Activated CD4-positive, alpha-beta T cell treated with anti-CD3 and anti-CD28 coated beads, Interleukin-2, amount 50 U/mL, for 48 hours (primary cell): ENCODE measurements at places on chromosomes 4 and X.

GRCh38 chr4:104848597-104849225, 298.0 kb upstream of the TET2 start:
- DNase-seq, result no peak

GRCh38 chr4:67714248-67714583, 13.3 kb upstream of the UBA6 start:
- peak; percentile 26 for DNase-seq

DNA sequence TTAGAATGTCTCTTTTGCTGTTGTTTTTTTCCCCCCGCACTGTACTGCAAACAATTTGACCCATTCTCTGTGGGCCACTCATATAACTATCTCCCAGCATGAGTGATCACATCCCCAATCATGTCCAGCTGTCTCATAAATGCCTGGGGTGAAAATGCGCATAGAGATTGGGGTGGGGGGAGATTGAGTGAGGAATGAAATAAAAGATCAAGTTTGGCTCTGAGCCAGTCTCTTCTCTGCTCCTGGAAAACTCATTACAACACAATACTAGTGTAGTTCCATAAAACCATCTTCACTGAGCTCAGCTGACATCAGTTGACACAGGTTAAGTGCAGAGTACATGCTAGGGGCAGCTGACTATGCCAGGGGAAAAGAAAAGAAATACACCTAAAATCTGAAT, 96.9 kb downstream of the EGF start:
- no peak for DNase-seq

DNA sequence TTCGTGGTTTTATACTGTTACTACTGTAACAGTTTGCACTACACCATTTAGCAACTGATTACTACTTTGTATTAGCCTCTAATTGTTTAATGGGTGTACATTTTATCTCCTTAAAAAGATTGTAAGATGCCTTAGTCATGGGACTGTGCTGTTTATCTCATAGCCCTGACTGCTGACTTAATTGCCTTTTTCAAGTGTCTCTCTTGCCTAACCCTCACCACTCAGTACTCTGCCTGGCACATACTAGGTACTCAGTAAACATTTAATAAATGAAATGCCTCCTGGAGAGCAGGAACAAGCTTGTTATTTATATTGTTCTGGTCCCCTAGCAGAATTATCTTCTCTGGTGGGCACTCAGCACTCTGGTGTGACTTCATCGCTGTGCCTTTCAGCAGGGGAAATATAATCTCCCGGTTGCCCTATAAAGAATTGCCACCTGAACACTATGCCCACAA, 1.7 kb upstream of the STIM2 start:
- no peak for DNase-seq

DNA sequence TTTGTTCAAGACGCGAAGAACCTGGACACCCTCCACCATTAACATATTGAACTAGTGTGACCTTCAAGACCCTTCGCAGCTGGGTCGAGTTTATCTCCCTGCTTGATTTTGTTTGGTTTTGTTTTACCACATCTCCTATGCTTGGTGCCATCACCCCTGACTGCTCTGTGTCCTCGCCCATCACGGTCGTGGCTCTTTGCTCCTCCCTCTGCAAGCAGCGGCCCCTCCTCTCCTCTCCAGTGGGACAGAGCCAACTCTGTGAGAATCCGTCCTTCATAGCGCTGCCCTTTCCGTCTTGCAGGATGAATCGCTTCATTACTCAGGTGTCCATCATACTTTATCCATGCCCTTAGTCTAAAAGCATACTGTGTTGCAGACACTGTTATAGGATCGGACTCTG, 9.1 kb upstream of the FAM149A start:
- DNase-seq, result no peak

DNA sequence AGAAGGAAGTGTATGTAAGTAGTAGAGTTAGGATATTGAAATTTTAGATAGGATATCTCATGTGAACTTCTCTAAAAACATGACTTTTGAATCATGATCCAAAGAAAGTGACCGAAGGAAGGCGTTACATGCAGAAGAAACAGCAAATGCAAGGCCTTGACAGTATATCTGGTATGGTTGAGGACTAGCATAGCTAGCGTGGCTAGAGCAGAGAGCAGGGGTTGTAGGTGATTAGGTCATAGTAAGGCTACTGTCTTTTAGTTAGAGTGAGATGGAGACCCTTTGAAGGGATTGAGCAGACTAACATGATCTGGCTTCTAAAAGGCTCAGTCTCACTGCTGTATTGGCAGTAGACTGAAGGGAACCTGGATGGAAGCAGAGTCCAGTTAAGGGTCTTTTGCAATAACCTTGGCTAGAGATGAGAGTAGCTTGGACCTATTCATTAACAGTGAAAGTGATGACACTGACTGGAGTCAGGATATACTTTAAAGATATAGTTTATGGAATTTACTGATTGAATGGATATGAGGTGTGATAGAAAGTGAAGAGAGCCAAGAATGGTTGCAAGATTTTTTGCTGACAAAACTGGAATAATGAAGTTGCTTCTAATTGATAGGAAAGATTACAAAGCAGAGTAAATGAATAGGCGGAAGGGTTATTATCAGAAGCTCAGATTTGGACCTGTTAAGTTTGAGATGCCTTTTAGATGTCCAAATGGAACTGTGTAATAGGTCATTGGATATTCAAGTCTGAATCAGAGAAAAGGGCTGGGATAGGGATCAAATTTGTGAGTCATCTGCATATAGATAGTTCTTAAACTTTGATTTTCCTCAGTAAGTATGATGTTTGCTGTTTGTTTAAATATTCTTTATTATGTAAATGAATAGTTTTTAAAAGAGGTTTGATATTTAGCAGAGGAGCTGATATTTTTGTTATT, 59.8 kb downstream of the MRPL1 start:
- no peak for DNase-seq

DNA sequence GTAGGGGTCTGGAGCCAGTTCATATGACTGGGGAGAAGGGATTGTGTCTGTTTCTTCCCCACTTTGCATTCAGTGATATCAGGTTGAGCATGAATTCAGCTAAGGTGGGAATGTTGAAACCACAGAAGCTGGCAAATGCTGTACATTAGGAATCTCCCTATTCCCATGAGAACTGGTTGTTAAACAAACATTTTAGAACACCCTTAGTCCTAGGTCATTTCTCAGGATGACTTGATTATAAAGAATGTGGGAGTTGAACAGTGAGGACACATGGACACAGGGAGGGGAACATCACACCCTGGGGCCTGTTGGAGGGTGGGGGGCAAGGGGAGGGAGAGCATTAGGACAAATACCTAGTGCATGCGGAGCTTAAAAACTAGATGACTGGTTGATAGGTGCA, 62.6 kb upstream of the LIMCH1 start:
- DNase-seq, result no peak

DNA sequence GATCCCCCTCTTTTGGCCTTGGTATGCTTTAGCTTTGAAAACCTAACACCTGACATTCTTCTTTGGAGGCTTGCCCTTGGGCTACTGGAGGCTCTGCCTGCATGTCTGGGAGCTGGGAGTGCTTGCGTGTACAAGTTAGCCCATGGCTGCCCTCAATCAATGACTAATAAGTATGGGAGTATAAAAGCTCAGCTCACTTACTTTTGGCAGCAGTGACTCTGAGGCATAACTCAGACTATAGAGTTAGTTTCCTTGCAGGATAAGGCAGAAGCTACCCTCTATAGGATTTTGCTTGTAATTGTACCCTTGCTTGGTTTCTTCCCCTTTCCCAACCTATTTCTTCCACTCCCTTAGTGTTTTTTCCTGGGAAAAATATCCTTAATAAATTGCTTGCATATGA, 247.9 kb downstream of the PPP1R2C start:
- DNase-seq, result no peak

- no peak for DNase-seq
Measured at GRCh38 chrX:151703487-151703886, 8.2 kb downstream of the PRRG3 start.
